A549 (cell line): ENCODE measurements at places on chromosomes 1 and 21. TPM values are rescaled to one million over a fixed set of nuclear protein-coding genes. Genes with fewer than 3 reads are reported as not detected.

Gene LGR6
- 0.60 to 1.3 TPM (median 1.1 TPM) in 3 replicates for polyA plus RNA-seq

Gene SERTAD4
- polyA plus RNA-seq, result 0.71 to 1.3 TPM (median 0.87 TPM) in 3 replicates

Gene CAMSAP2
- polyA plus RNA-seq, result 17.3 to 18.1 TPM (median 17.6 TPM) in 3 replicates

Gene C4BPA
- polyA plus RNA-seq, result 0.92 to 1.4 TPM (median 1.0 TPM) in 3 replicates

Gene PDZK1
- polyA plus RNA-seq, result 1.3 to 1.5 TPM (median 1.5 TPM) in 3 replicates

Gene ABCA4
- polyA plus RNA-seq, result 0.05 to 0.56 TPM (median 0.12 TPM) in 3 replicates

Gene COX20
- polyA plus RNA-seq, result 64.4 to 78.2 TPM (median 74.6 TPM) in 3 replicates

Gene ISG20L2
- 27.6 to 31.4 TPM (median 29.6 TPM) in 3 replicates for polyA plus RNA-seq

GRCh38 chr1:31976401-31976800 is 37.3 kb upstream of the KHDRBS1 start:
- DNase-seq, result no peak

GRCh38 chr1:57423656-57424211 is at the start of gene DAB1:
DAB1 (minus strand) TSS chr1:57424060; CDS start chr1:57291030, 133,030 bp downstream.
- no peak for DNase-seq

DNA sequence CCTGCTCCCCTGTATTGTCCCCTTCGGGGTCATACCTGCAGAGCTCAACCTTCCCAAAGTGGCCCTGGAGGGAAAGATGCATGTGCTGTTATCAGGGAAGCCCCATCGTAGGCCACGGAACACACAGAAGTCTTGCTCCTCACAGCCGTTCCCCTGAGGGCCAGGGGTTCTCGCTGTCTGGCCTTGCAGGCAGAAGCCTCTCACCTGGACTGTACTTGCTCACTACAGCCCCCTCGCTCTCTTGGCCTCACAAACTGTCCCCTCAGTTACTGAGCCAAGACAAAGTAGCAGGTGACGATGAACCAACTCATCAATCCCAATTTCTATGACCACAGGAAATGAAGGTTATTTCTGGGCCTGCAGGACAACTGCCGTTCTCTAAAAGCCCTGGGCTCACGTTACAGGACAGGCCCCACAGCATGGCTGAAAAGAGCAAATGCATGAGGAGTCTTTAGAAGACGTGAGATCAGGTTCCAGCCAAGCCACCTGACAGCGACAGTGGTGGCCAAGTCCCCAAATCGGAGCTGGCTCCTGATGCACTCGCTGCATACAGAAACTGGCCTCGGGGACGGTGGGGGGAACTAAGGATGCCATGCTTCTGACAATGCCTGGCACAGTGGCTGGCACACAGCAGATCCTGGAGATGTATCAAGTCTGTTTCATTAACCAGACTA is 95.0 kb downstream of the RAVER2 start:
- DNase-seq, result no peak

- peak; percentile 98 for DNase-seq
Observed at GRCh38 chr1:164748253-164748899, 189.4 kb downstream of the PBX1 start.

- peak; percentile 75 for DNase-seq
Observed at GRCh38 chr1:50978852-50979781, 9.1 kb downstream of the CDKN2C start.

- DNase-seq, result no peak
Observed at GRCh38 chr1:41835485-41835884, 83.2 kb downstream of the HIVEP3 start.

DNA sequence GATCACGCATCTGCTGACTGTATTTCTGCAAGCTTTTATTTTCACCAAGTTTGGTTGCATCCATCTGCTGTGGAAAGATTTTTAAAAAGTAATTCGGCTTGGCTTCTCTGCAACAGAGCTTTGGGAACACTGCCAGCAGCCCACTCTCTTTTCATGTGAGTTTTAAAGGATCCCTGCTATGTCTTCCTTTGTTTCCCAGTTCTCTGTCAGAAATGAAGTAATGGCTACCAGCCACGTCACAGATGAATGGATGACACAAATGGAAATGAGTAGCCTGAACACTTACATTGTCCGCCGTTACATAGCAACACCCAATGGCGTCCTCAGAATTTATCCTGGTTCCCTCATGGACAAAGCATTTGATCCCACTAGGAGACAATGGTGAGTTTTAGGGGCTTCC is 80.6 kb upstream of the RAVER2 start:
- DNase-seq, result no peak

GRCh38 chr1:2208309-2209239 is 14.0 kb upstream of the FAAP20 start:
- peak; percentile 86 for DNase-seq

GRCh38 chr1:51667561-51667960 is 50.7 kb downstream of the OSBPL9 start:
- DNase-seq, result no peak

- no peak for DNase-seq
Observed at GRCh38 chr1:206128196-206128595, 11.0 kb upstream of the AVPR1B start.

GRCh38 chr1:233668725-233669294 is 54.9 kb downstream of the KCNK1 start:
- peak; percentile 71 for DNase-seq

DNA sequence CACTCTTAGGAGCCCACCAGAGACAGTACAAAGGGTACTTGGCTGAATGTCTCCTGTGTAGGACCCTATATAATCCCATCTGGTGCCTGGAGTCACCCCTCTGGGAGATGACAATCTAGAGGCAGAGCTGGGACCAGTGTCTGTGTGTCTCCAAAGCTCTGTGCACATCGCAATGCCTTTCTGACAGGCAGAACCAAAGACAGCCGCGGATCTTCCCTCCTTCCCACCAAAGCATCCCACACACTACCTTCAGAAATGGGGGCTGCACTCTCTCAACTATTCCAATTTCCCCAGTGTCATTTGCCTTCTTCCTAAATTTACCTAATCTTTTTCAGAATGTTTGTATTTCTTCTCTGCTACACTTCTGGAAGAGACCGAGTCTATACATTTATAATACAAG is 12.0 kb downstream of the PGBD5 start:
- no peak for DNase-seq

DNA sequence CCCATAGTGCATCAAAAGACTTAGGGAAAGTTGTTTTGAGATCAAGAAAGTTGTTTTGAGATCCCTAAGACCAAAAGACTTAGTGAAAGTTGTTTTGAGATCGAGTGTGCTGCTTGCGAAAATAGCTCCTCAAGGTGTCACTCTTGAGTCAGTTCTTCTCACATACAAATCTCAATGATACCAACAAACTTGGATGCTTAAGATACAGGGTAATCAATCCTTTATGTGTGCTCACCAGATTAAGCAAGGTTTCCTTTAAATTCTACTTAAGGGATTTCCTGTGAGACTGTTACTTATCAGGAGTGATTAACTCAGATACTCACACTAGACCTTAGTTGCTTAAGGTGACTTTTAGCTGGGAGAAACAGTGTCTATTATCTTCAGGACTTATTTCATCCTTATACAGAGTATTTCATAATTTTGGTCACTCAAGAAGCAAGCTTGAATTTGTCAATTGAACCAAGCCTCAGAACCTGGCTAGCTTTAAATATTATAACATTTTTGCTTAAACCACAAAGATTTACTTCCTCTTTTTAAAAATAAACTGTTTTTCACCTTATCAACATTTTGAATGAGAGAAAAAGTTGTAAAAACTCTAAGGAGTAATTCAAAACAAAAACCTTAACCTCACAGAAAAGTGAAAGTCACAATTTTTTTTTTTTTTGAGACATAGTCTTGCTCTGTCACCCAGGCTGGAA is 8.0 kb upstream of the RLF start:
- no peak for DNase-seq

- no peak for DNase-seq
Observed at GRCh38 chr1:84750110-84750730, 60.0 kb upstream of the SSX2IP start.

GRCh38 chr1:41662061-41662764 is 177.7 kb upstream of the EDN2 start:
- peak; percentile 31 for DNase-seq

DNA sequence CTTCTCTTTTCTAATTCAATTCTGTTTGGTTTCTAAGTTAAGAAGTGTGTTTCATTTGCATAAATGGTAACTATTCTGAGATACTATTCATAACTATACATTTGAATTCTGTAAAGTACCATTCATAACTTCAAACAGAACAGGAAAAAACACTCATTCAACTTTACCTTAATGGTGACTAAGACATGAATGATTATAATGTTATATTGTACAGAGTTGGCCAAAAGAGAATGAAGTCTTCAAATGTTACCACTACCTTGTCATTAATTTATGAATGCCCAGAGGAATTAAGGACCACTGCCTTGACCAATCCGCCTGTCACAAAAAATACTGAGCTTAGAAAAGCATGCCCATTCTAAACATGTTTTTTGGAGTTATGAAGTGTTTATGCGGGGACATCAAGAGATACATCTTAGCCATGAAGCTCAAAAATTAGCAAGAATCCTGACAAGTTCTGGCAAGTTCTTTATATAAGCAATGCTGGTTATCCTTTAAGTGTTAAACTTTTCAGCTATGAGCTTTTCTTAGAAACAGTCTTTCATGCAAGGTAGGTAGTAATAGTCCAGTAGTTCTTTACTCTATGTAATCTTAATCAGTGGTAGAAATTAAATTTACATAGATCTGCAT is 7.9 kb downstream of the WASF2 start:
- no peak for DNase-seq

GRCh38 chr1:23727362-23727811 is 15.9 kb upstream of the ELOA start:
- peak; percentile 36 for DNase-seq

GRCh38 chr1:27937524-27937836 is 2.7 kb downstream of the SMPDL3B start:
- DNase-seq, result no peak
